Activated CD4-positive, alpha-beta T cell treated with anti-CD3 and anti-CD28 coated beads, Interleukin-2, amount 50 U/mL, for 48 hours (primary cell): ENCODE measurements at places on chromosomes 12 and 14.

DNA sequence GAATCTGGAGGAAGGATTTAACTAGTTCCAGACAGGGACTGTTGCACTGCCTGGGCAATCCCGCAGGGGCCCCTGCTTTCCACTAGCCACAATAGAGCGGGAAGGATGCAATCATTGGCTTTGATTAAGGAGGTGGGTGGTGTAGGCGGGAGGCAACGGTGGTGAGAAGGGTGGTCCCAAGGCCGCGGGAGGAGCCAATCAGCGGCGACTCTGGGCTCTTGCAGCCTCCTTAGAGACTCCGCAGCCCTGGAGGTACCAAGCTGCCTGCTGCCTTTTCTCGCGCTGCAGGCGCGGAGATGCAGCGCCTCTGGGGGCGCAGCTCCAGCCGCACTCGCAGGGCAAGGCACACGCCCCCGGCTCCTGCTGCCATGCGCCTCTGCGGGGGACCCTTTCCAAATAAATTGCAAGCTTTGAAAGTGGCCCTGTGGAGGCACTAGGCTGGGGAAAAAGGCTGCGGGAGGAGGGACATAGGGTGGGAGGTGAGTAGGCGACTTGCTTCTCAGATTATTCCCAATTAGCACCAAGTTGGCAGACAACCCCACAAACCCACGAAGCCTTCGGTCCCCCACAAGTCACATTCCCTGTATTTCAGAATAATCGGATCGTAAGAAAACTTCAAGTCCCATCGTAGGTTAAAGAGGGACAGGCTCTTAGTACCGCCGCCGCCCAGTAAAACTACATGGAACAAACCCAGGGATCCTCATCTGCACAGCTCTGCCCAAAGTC lies 858 bp upstream of the KCNA1 start:
- DNase-seq = peak; percentile 1

GRCh38 chr14:50342221-50343078 lies 30.3 kb downstream of the DMAC2L start:
- peak; percentile 34 for DNase-seq

DNA sequence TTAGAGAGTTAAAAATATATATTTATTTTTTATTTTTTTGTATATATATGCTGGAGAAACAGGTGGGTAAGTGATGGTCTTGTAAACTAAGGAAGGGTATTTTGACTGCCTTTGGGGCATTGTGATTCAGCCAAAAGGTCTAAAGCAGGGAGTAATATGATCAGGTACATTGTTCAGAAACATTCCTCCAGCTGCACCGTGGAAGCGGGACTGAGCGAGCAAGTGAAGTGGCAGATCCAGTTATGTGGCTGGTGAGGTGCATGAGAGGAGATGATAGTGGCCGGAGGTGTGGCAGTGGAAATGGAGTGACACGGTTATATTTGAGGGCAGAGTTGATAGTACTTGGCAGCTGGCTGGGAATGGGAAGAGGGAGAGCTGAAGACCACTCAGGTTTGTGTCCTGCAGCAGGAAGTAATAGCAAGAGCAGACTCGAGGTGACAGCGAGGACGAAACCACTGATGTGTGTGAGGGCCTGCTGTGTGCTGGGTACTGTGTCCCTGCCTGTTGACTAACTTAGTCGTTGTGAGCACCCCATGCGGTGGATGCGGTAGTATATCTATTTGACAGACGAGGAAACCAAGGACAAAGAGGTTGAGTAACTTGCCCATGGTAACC lies 39.2 kb downstream of the EID3 start:
- no peak for DNase-seq

- DNase-seq = no peak
Observed at GRCh38 chr12:40444174-40444573, 219.4 kb downstream of the LRRK2 start.

DNA sequence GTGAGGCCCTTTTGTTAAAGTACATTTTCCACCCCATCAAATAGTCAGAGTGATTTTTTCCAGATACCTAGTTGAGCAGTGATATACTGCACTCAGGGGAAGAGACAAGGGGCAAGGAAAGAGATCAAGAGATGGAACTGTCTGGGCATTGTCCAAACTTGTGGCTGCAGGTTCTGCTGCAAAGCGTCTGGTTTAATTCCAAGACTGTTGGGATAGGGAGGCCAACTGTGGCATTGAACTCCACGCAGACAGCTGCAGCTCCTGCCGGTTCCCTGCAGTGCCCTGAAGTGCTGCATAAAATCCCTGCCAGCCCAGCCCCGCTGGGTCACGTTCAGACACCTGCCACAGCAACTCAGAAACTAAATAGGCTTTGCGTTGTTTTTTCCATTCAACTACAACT lies 30.5 kb downstream of the RPH3A start:
- no peak for DNase-seq

DNA sequence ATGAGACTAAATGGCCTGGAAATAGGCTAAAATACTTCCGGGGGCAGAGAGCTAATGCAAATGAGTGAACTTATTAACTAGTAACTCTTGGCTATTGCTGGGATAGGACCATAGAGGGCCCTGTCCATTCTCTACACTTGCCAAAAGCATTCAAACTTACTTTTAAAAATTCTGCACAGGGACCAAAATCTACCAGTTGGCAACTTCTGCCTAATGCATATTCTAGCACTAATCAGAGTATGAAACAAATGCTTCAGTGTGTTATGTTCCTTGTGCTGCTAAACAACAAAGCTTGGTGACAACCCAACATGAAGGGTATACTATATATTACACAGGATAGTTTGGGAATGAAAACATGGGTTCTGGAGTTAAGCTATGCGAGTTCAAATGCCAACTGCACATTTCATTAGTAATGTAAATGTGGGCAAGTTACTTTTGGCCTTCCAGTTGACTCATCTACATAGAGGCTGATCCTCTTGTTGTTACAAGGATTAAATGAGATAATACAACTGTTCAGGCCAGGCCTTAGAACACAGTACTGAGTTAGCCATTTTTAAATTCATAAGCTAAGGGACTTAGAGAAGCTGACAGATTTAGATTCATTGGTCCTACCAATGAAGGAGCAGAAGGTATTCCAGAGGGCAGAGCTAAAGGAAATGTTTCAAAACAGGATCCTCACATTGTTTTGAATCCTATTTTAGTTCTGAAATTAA lies 32.4 kb downstream of the HIGD1C start:
- no peak for DNase-seq

DNA sequence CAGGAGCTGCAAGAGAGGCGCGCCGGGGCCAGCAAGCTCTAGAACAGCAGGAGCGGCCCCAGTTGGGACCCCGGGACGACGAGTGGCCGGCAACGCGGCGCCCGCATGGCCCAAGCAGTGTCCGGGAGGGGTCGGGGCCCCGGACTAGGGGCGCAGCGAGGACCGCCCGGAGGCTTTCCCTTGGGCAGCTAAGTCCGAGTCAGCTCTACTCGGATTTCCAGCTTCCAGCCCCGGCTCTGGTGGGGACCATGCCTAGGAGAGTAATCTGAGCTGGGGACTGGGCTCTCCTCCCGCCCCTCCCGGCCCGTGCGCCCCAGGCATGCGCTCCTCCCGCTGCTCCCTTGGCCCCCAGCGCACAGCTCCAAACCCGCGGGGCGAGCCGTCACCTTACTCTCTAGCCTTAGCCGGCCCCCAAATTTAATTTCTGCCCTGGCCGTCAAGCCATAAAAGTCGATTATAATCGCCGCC lies 41.6 kb upstream of the CAPRIN2 start:
- DNase-seq = no peak

GRCh38 chr14:28813810-28814209 lies 47.2 kb downstream of the FOXG1 start:
- DNase-seq = no peak

GRCh38 chr12:6465467-6466183 lies 4.9 kb downstream of the VAMP1 start:
- no peak for DNase-seq

DNA sequence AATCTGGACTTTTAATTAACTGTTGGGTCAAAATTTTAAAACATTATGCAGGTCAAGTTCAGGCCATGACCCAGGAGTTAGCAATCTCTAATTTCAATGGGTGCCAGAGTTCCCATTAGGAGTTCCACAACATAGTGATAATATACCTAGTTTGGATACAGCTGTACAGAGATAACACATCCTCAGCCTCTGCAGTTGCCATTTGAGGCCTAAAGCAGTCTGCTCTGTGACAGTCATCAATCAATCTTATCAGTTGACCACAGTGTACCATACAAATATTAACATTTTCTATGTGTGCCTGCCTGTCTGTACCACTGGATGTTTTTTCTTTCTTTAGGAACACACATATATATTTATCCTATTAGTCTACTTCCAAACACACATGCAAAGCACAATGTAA lies 54.0 kb upstream of the BBS10 start:
- DNase-seq = no peak

- DNase-seq = no peak
Observed at GRCh38 chr12:4591180-4591687, 29.2 kb downstream of the DYRK4 start.

GRCh38 chr14:95174184-95174792 lies 17.0 kb upstream of the DICER1 start:
- DNase-seq = no peak

GRCh38 chr12:48489012-48489411 lies 6.7 kb downstream of the C12orf54 start:
- DNase-seq = no peak
